ENCODE measurements at places on chromosomes 4 and X. TPM values are rescaled to one million over a fixed set of nuclear protein-coding genes. Genes with fewer than 3 reads are reported as not detected.
A peak's percentile ranks its signal among the peaks of the same experiment; 100 is the strongest.

The CXXC4 gene
- 5.4 TPM for total RNA-seq

GRCh38 chrX:44157858-44158257 is 184.7 kb upstream of the NDP start:
- no peak for DNase-seq

The SMIM10L2A gene
- 1.3 TPM for total RNA-seq

GRCh38 chrX:107766470-107767150 is 9.0 kb downstream of the TSC22D3 start:
- DNase-seq = peak; percentile 78

DNA sequence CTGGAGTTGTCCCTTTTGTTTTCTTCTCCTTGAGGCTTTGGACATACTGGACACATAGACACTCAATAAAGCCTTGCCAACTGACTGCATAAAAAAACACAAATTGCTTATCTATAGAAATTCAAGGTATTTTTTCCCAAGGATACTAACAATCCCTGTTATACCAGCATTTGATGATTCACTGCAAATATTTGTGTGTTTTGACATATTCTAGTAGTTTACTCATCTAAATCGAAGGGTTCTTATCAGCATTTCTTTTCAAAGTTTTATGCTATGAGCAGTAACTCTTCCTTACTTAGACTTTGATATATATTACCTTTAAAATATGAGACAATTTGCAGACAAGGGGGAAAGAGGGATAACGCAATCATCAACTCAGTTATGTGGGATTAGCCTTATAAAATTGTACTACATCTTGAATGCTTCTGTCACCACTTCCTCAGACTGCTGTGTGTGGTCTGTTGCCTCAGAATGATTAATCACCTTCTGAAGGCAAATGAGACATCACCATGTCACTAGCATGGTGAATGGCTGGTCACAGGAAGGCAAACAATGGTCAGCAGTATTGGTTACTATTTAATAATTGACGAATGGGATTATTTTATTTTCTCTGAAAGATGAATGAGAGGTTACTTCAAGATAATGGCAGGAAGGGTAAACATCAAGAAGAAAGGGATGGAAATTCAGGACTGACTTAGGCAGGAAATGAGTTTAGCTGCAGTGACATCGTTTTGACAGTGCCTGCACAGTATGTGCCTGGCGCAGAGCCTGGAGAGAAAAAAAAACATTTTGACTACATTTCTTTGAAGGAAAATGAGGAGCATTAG is 544.3 kb upstream of the CNKSR2 start:
- no peak for DNase-seq

GRCh38 chr4:5517372-5517771 is 191.0 kb downstream of the EVC2 start:
- DNase-seq = no peak

DNA sequence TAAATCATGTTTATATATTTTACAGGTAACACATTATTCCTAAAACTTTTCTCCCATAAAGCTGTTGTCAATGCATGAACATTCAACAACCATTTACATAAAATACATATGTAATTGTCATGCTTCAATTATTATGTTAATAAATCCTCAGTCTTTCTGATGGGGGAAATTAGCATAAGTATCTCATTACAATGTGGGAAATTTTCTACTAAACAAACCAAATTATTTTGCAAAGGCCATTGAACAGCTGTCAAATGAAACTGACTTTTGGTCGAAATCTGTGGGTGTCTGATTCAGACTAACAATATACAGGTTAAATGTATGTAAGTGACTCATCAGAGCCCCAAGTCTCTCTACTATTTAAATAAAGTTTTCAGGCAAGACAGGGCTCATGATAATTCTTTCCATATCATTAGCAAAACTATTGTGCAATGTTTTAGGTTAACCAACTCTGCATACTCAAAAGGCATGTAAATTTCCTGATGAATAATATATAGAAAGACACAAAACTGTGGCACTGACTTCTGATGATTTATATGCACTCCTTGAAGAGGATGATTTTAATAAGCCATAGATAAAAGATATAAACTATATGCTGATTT is 795.3 kb upstream of the AADAT start:
- no peak for DNase-seq

The GC gene
- total RNA-seq = not detected

DNA sequence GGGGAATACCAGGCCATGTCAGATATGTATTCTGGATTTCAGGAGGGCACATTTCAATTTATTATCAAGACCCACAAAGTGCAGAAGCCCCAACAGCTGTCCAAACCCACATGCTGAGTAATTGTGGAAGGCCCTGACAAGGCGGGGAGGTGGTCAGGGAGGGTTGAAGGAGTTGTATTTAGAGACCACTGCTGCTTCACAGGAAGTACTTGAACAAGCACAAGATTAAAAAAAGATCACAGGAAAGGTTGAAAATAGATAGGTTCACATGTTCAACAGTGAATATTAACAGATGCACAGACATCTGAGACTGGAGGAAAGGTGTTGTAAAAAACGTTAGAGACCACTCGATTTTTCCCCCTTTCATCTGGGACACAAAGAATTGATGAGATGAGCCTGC is 17.9 kb downstream of the ATP8A1 start:
- no peak for DNase-seq

DNA sequence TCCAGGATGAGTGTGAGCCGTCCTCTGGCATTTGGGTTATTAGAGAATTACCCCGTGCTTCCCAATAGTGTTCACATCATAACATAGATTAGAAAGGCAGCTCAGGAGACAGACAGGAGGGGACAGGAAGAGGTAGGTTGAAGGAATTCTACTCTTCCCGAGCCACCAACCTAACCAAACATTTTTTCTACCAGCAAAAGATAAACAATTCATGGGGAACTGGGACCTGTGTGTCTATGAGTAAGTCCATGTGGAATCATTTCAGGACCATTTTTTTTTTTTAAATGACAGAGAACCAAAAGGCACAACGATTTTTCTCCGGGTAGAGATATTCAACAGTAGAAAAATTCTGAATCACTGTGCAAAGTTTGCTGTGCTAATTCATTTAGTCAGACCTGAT is 174.2 kb upstream of the ETNPPL start:
- no peak for DNase-seq

DNA sequence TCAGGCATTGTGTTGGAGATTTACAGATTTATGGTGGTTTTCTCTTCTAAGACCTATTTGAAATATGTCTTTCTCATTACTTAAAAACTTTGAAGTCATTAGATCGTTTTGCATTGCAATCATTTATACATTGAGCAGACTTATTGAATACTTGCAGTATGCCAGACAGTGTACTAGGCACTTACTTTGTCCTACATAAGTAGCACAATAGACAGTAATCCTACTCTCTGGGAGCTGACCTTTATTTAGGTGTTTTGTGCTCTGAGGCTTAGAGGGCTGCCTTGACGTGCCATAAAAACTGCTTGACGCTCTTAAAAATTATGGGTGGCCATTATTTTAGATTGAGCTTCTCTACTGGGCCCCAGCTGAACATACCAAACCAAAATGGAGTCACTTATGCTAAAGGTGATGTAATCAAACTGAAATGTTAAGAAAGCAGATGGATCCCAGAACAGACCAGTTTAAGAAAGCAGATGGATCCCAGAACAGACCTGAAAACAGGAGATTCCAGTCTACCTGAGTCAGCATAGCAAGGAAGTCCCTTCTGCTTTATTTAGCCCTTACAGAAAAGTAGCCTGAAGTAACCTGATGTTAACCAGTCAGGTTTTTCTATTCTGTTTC is 42.4 kb downstream of the PTTG2 start:
- no peak for DNase-seq

GRCh38 chr4:78726546-78726945 is 49.6 kb upstream of the BMP2K start:
- no peak for DNase-seq

The GAGE12E gene
- total RNA-seq = not detected

DNA sequence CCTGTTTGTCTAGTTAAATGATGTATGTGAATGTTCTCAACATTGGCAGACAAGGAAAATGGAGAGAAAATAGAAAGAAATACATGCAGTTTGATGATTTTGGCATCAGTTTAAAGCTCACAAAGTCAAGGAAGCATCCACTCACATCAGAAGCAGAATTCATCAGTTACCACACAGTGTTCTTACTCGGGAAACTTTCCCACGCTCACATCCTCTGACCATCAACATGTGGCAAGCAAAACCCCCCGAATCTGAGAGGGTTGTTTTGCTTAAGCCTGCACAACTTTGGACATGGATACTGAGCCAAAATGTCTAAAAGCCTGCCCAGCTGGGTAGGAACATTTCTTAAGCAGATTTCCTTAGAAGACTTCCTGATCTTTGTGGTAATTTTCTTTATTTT is 407.6 kb downstream of the ANKRD50 start:
- DNase-seq = no peak

The NPFFR2 gene
- not detected for total RNA-seq

- no peak for DNase-seq
These were observed 12.8 kb upstream of the XIAP start for GRCh38 chrX:123847056-123847455.

GRCh38 chr4:6033381-6033780 is 15.2 kb upstream of the C4orf50 start:
- no peak for DNase-seq

DNA sequence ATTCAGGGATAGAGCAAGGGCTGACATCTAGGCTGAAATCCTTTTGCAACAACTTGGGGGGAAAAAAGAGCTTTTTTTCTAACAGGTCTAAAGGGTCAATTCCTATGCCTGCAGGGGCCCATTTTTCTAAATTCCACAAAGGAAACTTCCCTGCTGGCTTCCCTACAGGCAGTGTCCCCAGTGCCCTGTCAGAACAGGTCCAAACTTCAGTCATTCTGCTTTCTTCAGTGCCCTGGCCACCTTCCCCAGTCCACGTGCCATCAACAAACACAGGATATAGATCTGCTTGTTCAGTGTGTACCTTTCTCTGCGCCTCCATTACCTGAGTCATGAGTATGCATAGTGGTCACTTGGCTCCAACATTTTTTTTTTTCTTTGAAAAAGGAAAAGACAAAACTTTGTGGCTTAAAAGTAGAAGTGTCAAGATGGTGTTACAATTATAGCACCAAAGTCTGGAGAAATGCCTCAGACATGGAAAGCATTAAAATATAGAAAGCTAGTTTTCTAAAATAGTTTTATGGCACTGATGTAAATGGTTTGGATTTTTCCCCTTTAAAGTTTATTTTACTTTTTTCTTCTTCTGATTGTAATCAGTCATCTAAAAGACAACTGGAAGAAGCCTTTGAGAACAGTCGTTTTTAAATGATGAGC is 84.0 kb upstream of the JADE1 start:
- no peak for DNase-seq

DNA sequence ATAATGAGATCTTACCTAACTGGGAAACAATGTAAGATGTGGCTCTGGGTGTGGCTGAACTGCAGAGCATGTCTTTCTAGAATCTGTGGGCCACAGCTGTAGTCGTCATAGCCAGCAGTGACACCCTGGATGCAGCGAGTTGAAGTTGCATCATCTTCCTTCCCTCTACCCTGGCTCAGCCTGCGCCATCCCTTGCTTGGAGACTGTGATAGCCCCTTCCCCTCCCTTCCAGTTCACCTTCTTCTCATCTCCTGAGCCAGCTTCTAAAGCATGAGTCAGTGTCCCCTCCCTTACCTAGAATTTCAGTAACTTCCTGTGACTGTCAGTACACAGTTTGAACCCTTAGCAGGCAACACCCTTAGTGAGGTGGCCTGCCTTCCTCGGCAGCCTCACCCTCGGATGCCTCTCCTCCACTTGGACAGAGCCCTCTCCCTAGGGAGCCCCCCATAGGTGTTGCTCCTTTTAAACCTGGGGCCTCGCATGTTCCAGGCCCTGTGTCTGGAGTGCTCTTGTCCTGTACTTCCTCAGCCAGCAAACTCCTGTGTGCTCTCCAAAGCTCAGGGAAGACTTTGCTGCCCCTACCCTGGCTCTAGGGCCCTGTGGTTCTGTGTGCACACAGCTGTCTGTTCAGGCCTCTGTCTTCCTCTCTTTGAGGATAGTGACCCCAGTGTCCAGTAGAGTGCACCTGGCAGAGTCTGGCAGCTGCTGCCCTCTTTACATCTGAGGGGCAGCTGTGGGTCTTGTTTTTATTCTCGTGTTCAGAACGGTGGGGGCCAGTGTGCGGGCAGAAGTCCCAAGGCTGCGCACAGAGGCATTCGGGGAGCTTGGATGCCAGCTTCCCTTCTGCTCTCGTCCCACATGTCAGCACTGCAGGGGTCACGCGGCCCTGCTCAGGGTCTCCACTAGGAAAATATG is 43.7 kb upstream of the TADA2B start:
- no peak for DNase-seq

The ADH1C gene
- 7.5 TPM for total RNA-seq

The FSTL5 gene
- total RNA-seq = not detected

DNA sequence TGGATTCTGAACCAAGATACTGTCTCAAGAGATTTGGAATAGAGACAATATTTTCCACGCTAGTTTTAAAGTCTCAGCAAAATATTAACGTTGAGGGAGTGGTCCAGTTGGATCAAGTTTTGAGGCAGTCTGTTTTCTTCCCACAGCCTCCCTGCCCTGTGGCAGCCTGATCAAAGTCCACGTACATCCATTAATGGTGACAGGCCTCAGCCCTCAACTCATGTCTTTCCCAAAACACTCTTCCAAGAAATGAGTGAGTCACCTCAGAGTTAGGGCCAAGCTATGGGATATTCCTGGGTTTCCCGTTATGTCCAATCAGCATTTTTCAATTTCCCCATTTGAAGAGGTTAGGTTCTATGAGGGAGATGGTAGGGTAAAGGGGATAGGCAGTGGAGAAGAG is 28.5 kb downstream of the EGFL6 start:
- DNase-seq = no peak

The LETM1 gene
- total RNA-seq = 39.8 TPM

The FAM241A gene
- total RNA-seq = 8.8 TPM

The RAB40A gene
- total RNA-seq = not detected

All from Right ventricle myocardium inferior (tissue), 1 donor.